CD4-positive, alpha-beta T cell treated with Interferon gamma for 1 hour (primary cell): ENCODE measurements at places on chromosomes 16 and 17.

GRCh38 chr16:82062645-82063058 lies 27.6 kb downstream of the HSD17B2 start:
- no peak for DNase-seq

GRCh38 chr16:78242239-78242630 lies 142.8 kb downstream of the WWOX start:
- DNase-seq: no peak

- no peak for DNase-seq
Measured at GRCh38 chr17:67024736-67025135, 19.6 kb upstream of the CACNG1 start.

- DNase-seq: peak; percentile 32
Measured at GRCh38 chr17:39094607-39095308, 56.7 kb downstream of the PLXDC1 start.

DNA sequence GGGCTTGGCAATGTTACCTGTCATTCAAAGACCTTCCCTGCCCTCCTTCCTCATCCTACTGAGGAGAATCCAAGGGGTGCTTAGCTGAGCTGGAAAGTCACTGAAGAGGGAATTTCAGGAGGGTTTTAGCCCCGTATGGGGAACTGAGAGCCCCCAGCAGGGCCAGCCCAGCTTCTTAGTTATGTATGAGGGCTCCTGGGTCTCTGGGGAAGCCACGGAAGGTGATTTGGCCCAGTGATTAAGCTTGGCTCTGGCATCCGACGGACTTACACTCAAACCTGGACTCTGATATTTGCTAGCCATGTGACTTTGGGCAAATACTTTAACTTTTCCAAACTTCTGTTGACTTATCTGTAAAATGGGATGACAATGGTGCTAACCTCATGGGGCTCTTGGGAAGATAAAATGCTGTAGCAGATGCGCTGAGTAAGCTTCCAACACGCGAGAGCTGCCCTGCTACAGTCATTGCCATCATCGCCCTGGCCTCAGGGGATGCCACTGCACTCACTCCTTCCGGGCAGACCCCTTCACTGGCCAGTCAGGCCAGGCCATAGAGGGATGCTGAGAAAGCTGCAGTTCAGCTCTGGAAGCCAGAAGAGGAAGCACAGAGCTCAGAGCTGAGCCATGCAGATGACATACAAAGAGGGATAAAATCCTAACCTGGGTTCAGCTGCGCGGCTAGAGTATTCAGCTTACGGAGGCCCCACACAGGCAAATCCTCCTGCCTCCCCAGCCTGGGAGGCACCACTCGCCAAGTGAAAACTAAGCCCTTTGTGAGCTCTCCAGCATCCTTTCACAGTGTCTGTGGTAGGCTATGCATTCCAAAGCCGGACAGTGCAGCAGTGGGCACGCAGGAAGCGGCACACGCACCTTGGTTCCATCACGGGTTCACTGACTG lies 44.9 kb upstream of the PIK3R6 start:
- DNase-seq: no peak

GRCh38 chr16:87384162-87384874 lies 742 bp upstream of the FBXO31 start:
- no peak for DNase-seq

GRCh38 chr17:77526728-77527350 lies 386.1 kb downstream of the SEC14L1 start:
- no peak for DNase-seq

GRCh38 chr16:74667255-74667700 lies 601 bp upstream of the RFWD3 start:
- DNase-seq: no peak

DNA sequence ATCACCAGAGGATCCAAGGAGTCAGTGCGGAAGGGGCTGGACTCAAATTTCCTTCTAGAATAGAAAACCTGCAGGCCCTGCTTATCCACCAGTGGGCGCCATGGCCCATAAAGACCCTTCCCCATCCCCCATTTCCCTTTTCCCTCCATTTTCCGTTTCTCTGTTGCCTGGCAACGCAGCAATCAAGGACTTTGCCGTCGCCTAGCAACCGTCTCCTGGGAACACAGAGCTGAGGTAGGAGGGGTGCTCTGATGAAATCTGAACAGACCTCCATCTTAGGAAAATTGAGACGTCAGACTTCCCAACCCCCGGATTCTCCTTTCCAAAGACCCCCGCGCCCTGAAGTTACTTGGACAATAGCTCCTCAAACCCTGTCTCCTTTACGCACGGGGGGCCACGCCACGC lies 5.7 kb downstream of the DLG4 start:
- DNase-seq: peak; percentile 89

- DNase-seq: no peak
Measured at GRCh38 chr17:17385491-17385890, 82.3 kb downstream of the NT5M start.

- DNase-seq: no peak
Measured at GRCh38 chr17:60103957-60104356, 25.2 kb upstream of the HEATR6 start.

- DNase-seq: no peak
Measured at GRCh38 chr16:88068476-88069396, 117.5 kb downstream of the BANP start.

DNA sequence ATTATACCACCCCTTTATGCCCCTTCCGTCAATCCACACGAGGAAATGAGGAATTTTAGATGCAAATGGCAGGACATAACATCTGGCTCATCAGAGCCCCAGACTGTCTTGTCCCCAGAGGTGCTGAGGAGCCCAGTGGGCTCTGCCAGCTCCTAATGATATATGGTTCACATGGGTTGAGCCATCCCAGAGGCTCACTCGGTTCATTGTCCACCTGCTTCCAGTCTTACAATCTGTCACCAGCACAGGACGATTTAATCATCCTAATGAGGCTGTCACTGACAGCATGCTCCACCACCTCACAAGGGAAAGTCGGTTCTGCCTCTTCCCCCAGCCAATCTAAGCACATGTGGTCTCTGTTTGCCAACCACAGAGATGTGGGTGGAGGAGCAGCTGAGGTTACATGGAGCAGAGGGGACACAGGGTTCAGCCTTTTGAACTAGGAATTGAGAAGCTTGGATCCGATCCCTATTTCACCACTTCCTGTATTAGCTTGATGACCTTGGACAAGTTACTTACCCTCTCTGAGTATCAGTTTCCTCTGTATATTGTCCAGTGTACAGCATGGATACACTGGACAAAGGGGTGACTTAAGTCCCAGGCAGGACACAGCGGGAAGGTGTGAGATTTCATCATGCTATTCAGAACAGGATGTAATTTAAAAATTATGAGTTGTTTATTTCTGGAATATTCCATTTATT lies 27.0 kb upstream of the DHX8 start:
- DNase-seq: no peak

DNA sequence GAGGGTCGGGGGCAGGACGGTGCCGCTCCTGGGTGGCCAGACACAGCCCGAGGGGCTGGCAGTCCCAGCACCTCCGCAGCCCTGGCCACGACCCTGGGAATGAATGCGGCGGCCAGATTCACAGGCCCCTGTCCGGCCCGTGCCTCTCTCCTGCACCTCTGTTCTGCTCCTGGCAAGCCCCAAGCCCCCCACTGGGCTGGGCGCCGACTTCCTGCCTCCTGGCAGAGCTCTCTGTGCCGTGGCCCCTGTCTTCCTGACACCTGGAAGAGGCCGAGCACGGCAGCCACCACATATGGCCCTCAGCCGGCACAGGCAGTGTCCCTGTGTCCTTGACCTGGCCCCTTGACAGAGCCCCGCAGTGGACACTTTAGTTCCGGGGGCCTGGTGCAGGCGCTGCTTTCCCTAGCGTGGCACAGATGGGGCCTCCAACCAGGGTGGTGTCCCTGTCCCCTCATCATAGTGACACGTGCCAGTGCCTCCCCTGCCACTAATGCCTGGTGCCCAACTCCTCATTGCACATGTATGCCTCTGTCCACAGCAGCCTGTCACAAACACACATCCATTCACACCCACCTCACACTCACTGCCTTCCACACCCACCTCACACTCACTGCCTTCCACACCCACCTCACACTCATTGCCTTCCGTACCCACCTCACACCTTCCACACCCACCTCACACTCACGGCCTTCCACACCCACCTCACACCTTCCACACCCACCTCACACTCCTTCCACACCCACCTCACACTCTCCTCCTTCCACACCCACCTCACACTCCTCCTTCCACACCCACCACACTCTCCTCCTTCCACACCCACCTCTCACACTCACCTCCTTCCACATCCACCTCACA lies 110.6 kb upstream of the PLCG2 start:
- no peak for DNase-seq

DNA sequence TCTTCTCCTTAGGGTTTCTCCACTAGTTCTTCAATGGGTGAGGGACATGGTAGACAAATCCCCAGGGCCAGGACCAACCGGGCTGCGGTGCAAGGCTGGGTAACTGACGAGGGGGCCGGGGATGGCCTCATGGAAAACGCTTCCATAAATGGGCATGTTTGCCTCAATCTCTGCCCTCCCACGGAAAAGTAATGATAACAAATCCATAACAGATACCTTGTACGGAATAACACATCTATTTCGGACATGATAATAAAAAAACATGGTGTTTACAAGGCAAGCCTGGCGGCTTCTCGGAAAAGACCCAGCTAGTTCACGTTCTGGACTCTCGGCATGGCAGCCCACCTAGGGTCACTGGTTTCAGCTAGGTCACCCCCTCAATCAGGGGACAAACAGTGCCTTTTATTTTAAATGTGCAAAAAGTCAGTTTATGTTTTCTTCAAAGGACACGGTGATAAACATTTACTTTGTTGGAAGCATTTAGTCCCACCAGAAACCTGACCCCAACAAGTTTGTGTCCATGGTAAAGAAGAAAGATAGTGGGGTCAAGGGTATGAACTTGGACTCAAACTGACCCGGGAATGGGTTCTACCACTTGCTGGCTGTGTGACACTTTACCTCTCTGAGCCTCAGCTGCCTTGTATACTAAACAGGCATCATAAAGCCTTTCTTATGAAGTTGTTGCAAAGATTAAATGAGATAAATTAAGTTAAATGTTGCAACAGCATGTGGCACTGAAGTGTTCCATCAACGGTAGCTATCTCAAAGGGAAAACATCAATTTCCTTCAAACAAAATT lies 1.7 kb downstream of the MYH11 start:
- no peak for DNase-seq

DNA sequence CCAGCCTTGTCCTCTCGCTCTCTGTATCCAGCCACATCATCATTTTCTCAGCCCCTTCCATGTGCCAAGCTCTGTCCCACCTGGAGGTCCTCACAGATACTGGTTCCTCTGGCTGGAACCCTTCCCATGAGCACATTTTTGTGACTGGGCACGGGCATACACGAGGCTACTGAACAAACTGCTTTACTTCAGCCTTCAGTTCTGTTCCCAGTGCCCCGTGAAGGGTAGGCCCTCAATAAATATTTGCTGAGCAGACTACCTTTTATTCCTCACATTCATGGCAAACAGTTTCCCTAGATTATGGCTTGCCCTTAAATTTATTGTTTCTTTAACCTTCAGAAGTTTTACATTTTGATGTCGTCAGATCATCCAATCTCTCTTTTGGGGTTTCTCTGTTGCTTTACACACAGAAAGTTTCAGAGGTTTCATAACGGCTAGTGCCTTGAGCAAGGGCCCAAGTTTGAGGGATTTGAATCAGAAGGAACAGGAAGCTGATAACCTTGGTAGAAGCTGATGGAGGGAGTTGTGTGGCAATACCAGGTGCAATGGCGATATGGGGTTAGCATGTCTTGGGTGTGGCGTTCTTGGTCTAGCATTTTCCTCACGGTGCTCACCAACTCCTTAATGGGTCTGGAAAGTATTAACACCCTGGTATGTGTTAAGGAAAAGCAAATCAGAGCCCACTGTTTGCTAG lies 27.8 kb downstream of the TMEM92 start:
- no peak for DNase-seq

DNA sequence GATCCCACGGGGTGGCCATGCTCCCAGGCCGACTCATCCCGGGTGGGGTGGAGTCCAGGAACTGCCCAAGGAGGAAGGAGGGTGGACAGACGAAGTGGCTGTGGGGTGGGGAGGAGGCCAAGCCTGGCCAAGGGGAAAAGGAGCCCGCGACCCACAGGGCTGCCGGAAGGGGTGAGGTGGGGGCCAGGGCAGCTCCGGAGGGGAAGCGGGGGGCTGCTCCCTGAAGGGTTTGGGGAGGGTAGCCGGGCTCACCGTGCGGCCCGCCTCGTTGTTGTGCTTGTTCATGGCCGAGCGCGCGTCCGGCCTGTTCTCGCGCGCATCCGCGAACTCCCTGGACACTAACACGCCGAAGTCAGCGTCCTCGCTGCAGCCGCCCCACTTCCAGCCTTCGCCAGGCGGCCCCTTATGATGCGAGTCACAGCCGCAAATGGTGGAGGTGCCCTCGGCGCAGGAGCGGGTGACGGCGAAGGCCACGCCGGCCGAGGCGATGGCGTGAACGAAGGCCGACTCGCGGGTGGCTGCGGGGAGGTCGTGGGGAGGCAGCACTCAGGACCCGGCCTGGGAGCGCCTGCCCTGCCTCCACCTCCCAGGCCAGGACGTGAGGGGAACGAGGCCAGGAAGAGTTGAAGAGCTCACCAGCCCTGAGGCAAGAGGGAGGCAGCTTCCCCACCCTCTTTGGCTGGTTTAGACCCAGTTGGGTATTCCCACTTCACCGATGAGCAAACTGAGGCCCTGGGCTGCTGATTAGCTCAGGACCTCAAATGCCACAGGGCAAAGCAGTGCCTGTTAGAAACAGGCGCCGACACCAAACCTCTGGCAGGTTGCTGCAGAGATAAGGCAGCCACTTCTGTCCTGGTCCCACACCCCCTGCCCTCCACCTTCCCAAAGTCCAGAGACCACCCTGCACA lies 48.7 kb downstream of the WNT3 start:
- no peak for DNase-seq
